ENCODE measurements at places on chromosomes 16 and 17.
A peak's percentile ranks its signal among the peaks of the same experiment; 100 is the strongest.

GRCh38 chr17:41769985-41770384 is 16.5 kb downstream of the JUP start:
- no peak for DNase-seq

DNA sequence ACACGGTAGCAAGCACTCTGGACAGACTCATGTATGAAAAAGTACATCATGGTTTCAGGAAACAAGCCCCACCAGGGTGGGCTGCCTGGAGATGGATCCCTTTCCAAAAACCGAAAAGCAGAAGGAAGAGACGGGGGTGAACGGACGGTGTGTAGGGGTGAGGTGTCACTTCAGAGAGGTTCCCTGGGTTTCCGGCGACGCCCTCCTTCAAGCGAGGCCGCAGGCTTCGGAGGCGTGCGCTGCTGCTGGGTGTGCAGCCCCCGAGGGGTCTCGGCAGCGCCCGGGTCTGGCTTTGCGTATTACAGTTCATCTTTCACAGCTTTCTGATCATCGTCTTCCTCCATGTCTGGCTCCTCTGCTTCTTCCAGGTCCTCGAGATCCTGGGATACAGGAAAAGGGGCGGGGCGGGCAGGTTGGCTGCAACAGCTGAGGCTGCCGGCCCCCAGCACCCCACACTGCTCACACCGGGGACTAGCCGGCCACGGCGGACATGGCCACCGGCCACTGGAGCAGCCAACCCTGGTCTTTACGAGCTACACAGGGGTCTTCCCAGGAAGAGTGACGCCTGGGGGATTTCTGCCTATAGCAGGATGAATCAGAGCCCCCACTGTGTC is 9.0 kb upstream of the PPP1R27 start:
- DNase-seq: no peak

GRCh38 chr17:1009229-1010085 is 12.5 kb downstream of the TIMM22 start:
- no peak for DNase-seq

DNA sequence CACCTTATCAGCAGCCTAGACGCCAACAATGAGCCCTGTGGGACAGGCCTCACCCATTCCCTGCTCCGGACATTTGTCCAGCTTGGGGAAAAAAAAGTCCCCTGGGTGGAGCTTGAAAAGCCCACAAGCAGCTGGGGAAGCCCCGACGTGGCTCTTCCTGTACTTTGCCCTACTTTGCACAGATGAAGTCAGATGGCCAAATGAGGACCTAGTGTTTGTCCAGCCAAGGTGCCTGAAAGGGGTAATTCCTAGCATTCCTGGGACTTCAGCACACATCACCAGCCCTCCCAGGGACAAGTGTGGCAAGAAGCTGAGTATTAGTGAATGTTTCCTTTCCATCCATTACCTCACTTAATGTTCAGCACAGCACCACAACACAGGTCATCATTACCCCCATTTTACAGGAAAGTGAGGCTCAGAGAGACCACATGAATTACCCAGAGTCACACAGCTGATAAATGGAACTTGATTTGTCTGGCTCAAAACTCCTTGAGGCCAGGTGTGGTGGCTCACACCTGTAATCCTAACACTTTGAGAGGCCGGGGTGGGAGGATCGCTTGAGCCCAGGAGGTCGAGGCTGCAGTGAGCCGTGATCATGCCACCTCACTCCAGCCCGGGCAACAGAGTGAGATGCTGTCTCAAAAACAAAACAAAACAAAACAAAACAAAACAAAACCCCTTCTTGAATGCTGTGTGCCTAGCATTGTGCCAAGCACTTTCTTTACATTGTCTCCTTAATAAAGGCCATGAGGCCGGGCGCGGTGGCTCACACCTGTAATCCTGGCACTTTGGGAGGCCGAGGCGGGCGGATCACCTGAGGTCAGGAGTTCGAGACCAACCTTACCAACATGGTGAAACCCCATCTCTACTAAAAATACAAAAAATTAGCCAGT is 19.9 kb upstream of the PLLP start:
- no peak for DNase-seq

DNA sequence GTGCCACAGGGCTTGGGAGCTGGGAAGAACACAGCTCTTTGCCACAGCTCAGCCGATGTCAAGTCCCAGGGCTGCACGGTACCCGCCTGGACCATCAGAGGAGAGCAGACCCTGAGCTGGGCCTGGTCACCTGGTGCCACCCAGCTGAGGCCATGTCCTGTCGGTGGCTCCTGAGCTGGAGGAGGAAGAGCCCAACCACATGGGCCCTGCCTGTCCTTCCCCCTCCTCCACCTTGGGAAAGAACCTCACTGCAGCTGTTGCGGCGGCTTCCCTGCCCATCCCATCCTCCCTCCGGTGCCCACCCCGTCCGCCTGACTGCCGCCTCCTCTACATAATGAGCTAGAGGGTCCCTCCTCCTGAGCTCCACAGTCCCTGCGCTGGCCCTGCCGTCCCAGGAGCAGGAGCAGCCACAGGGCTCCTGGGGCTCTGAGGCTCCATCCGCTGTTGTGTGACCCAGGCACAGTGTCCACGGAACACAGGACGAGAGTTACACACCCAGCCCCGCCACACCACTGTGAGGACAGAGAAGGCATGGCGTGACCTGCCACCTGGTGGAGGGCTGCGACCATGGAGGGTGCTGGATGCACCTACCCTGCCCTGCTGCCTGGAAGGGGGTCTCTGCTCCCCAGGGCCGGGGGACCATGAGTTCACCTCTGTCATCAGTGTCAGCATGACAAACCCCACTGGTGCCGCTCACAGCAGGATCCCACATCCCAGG is 21.4 kb upstream of the CHMP6 start:
- DNase-seq: peak; percentile 79

Measured in retina (tissue), 1 donor.